Stimulated activated CD4-positive, alpha-beta T cell treated with anti-CD3 and anti-CD28 coated beads, Interleukin-12 subunit alpha, Interleukin-12 subunit beta, amount 100 ng/mL, for 24 hours (primary cell): ENCODE measurements at places on chromosomes 3 and 15.

DNA sequence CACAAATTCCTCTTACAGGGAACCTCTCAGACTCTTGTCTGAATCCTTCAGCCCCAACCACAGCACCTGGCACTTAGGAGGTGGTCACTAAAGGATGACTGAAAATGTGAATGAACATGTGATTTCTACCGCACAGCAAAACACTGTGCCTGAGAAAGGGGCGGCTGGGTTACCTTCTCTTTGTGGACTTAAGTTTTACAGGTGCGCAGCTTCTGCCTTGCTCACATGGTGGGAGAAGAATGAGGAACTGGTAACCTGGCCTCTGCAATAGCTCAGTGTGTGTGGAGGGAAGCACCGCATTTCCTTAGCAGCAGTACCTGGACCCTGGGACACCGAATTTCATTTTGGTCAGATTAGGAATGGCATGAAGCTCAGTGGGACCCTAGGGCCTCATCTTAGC is 9.8 kb upstream of the ETV5 start:
- no peak for DNase-seq

DNA sequence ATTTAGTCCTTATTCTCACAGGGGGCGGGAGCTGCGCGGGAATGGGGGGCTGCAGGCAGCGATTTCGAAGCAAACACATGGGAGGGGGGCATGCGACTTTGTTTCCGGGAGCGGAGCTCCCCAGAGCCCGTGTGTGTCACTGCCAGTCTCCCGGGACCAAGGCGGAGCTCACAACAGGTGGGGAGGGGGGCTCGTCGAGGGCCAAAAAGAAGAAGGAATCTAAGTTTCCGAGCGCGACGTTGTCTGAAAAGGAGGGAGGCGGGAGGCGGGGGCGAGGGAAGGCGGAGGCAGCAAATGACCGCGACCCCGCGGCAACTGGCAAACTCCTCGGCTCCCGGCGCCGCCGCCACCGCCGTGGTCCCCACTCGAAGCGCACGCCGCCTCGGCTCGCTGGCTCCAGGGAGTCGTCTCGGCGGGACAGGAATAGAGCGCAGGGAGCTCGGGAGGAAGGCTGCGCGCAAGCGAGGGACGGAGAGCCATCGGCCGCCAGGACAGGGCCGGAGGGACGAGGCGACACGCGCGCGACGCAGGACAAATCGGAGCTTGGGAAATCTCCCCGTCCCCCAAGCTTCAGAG is 1.4 kb downstream of the FOXP1 start:
- DNase-seq, result peak; percentile 34

- DNase-seq, result no peak
Measured at GRCh38 chr3:128067489-128067888, 15.3 kb downstream of the SEC61A1 start.

GRCh38 chr15:85462029-85462428 is 81.6 kb downstream of the AKAP13 start:
- no peak for DNase-seq
